Activated CD4-positive, alpha-beta T cell treated with anti-CD3 and anti-CD28 coated beads, Interleukin-2, amount 50 U/mL, for 16 hours (primary cell): ENCODE measurements at places on chromosomes 13 and 19.

GRCh38 chr19:16148443-16149229, 5.2 kb downstream of the HSH2D start:
- no peak for DNase-seq

- DNase-seq = no peak
Measured at GRCh38 chr19:23943411-23943810, 28.7 kb downstream of the ZNF726 start.

DNA sequence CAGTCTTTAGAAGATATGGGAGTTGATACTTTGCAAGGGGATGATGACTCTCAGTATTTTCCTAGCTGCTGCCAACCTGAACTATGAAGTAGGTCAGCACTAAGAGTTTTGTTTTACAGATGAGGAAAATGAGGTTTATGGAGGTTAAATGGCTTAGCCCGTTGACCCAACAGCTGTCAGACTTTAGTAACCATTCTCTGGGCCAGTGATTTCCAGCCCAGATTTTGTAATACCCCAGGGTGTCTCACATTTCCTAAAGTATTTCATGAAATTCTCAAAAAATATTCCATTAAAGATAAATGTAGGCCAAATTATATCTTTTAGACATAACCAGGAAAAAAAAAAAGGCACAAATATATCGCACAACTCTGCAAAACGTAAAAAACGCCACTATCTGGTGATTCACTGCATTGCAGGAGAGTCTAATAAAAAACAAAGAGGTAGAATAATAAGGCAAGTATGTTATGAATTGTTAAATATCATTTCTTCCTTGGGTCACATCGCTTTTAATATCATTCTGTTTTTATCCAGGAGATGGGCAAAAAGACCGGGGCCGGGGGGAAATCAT, 112.5 kb downstream of the DACH1 start:
- no peak for DNase-seq

- no peak for DNase-seq
Measured at GRCh38 chr19:18070181-18070580, 16.6 kb downstream of the IL12RB1 start.

DNA sequence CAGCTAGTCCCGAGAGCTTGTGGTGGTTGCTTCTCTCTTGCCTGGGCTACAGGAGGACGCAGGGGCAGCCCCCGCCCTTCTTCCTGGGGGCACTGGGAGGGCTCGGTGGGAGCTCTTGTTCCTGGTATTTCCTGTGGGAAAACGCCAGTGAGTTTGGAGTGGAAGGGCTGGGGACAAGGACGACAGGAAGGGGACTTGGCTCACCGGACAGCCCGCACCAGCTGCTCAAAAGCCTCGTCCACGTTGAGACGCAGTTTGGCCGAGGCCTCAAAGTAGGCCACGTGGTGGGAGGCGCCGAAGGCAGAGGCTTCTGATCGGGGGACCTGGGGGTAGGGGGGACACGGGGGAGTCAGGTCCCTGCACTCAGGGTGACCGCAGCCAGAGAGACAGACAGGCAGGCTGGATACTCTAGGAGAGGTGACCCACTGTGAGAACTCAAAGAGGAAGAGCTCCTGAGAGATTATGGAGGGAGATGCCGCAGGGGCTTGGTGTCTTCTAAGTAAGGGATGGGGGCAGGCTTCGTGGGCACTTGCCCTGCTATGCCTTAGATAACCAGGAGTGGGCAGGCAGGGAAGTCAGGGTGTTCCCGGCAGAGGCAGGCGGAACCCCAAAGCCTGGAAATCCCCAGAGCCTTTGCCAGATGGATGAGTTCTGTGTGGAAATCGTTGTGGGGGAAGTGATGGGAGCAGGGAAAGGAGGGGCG, 4.3 kb downstream of the RRAS start:
- no peak for DNase-seq

GRCh38 chr13:70311191-70311590, 202.9 kb upstream of the KLHL1 start:
- no peak for DNase-seq

GRCh38 chr19:495402-496111, 729 bp upstream of the MADCAM1 start:
- DNase-seq = peak; percentile 56

- DNase-seq = no peak
Measured at GRCh38 chr13:73740666-73741065, 393.5 kb downstream of the KLF12 start.

DNA sequence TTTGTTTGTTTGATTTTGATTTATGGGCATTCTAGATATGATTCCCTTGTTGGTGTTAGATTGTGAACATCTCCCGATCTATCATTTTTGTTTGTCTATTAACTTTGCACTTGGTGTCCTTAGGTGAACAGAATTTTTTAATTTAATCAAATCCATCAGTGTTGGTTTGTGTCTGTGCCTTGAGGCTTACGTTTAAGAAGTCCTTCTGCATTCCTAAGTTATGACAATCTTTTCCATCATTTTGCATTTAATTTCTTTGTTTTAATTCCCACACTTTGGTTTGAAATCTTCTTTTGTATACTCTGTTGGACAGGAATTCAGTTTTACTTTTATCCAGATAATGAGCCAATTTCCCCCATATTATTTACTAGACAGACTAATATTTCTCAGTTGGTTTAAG, 421.7 kb downstream of the HS6ST3 start:
- no peak for DNase-seq

GRCh38 chr19:18910801-18911436, 8.3 kb downstream of the COPE start:
- no peak for DNase-seq

GRCh38 chr13:19596960-19597361, 35.6 kb upstream of the TPTE2 start:
- DNase-seq = no peak

DNA sequence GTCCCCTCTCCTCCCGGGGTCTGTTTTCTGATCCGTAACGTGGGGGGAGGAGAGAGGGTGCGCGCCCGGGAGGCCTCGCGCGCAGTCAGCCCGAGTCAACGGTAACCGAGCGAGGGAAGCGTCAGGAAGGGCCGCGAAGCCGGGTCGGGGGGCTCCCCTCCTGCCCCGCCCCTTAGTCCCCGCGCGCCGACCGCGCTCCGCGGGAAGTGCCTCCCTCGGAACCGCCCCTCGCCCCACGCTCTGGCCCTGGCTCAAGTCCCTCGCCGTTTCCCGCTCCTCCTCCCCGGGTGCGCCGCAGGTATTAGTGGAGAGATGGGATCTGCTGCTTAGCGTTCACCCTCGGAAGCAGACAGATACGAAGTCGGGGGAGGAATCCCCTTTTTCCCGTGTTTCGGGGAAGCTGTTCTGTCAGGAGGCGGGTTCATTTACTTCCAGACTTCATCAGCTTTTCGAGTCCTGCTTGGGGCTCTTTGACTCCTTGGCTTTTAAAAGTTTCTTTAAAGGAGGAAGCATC, 770 bp downstream of the HNRNPM start:
- DNase-seq = peak; percentile 40

DNA sequence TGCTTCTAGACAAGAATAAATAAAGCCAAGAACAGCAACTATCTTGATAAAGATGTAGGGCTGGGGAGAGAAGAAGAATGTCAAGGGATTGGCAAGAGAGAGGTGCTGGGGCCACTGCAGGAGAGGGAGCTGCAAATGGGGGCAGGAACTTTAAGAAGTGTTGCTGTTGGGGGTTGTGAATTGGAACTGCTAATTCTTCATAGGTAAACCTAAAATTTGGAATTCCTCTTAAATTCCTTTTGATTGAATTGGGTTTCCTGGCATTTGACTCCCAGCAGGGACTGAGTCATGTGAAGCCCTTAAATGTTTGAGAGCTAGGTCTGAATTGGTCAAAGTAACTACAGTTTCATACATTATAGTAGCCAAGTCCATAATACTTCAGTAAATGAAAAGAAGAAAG, 305.6 kb upstream of the TMTC4 start:
- no peak for DNase-seq

GRCh38 chr13:30394751-30395191, 27.5 kb upstream of the UBE2L5 start:
- peak; percentile 59 for DNase-seq

GRCh38 chr19:8129061-8129618, 20.3 kb downstream of the FBN3 start:
- no peak for DNase-seq

GRCh38 chr13:42076309-42076713, 27.9 kb downstream of the DGKH start:
- no peak for DNase-seq

DNA sequence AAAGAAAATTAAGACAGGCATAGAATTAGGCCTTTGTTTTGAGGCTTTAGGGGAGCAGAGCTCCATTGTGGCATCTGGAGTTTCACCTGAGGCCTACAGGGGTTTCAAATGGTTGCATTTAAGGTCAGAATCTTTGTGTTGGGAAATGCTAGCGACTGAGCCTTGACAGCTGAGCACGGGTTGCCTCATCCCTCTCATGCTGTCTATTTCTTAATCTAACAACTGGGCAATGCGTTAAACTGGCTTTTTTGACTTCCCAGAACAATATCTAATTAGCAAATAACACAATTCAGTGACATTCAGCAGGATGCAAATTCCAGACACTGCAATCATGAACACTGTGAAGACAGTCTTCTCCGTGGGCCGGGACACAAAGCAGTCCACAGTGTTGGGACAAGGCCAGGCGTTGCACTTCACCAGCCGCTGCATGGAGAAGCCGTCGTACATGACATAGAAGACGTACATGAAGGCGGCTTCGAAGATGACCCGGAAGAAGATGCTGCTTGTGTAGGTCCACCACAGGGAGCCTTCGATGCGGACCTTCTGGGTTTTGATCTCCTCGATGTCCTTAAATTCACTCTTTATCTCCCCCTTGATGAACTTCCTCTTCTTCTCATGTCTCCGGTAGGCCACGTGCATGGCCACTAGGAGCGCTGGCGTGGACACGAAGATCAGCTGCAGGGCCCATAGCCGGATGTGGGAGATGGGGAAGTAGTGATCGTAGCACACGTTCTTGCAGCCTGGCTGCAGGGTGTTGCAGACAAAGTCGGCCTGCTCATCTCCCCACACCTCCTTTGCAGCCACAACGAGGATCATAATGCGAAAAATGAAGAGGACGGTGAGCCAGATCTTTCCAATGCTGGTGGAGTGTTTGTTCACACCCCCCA, 3.8 kb downstream of the GJB2 start:
- no peak for DNase-seq

DNA sequence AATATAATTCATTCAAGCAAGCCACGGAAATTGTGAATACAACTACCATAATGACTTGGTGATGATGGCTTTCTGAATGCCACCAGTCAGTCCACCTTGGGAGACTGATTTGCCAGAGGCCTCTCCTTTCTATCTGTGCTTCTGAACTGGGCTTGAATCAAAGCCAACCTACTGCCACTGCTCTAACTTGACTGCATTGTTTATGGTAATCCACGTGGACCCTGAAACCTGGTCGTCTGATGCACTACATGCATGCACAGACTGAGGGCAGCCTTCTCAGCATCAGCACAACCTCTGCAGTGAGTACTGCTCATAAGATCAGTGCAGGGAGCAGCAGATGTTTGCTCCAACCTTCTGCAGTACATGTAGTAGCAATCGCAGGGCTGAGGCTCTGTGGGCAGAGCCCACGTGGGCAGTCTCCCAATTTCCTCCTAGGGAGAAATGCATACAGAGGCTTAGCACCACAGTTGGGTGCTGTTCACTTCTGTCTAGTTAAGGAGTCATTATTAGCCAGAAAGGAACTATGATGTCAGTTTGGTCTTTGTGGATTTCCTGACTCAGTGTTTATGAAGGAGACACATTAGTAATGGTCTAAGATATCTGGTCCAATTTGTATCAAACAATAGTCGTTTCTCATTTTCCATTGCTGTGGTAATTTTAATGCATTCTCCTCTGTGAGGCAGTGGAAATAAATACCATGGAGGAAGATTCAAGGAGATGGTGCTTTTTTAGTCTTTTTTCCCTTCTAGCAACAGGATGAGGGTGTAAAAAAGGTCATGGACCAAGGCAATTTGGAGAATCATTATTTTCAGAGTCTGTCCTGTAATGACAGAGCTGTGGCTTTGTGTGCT, 82.5 kb downstream of the AKAP11 start:
- DNase-seq = peak; percentile 79

DNA sequence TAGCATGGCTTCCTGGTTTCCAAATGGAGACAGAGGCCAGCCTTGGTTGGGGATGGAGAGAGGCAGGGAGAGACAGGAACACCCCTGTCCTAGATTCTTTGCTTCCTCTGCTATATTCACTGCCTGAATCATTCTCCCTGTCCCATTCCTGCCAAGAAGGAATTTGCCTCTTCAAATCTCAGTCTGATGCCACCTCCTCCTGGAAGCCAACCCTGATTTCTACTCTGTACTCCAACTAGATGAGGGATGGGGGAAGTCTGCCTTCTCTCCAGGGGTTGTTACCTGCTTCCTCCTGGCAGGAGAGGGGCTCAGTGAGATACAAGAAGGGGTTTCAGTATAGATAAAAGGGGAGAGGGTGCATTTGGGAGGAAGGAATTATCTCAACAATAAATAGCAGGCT, 1.3 kb upstream of the ACTL9 start:
- no peak for DNase-seq

- DNase-seq = no peak
Measured at GRCh38 chr19:10769533-10770491, 51.9 kb downstream of the DNM2 start.

DNA sequence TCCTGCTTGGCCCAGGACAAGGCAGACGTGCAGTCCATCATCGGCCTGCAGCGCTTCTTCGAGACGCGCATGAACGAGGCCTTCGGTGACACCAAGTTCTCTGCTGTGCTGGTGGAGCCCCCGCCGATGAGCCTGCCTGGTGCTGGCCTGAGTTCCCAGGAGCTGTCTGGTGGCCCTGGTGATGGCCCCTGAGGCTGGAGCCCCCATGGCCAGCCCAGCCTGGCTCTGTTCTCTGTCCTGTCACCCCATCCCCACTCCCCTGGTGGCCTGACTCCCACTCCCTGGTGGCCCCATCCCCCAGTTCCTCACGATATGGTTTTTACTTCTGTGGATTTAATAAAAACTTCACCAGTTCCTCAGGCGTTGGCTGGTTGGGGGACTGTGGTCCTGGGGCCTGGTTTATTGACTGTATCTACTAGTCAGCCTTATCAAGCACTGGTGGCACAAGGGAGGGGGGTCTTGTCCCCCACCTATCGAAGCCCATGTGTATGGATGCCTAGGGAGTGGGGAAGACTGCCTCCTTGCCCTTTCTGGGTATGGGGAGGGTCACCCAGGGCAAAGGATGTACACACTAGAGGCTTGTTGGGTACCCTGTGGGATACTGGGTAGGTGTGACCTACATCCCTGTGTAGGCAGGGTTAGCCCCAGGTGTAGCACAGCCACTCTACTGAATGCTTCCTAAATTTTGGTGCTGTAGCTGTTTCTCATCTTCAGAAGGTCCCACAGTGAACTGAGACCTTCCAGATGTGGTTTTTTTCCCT, 4.4 kb downstream of the CHMP2A start:
- no peak for DNase-seq

DNA sequence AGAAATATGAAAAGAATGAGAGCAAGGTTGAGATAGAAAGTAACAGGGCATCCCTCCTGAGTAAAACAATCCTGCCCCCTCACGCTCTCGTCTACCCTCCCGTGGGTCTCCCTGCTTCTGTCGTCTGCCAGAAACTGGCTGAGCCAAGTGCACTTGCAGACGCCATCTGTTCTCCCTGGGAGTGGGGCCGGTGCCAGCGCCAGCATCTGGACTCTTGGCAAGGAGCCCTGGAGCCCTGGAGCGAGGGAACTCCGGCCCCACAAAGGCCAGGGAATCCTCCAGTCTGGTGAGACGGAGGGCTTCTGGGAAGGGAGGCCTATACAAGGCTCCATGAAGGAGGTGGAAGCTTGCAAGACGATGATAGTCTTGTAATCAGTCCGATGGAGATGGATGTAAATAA, 2.3 kb upstream of the TMEM91 start:
- no peak for DNase-seq
